Activated CD8-positive, alpha-beta memory T cell treated with anti-CD3 and anti-CD28 coated beads, Interleukin-2, amount 10 ng/mL, durations not matched to agents 7 days and 5 days (primary cell): ENCODE measurements at places on chromosomes 5 and 9. TPM values are rescaled to one million over a fixed set of nuclear protein-coding genes. Genes with fewer than 3 reads are reported as not detected.

DNA sequence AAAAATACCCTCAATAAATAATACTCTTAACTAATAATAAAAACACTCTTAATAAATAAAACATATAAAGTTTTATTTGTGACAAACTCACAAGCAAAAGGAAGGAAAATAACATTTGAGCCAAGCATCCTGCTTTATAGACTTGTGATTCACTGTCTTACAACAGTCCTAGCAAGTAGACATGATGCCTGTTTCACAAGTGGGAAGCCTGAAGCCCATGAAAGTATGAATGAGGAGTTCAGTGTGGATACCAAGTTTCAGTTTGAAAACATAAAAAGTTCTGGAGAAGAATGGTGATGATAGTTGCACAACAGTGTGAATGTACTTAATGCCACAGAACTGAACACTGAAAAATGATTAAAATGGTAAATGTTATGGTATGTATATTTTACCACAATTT lies 10.9 kb downstream of the HABP4 start:
- DNase-seq, result no peak

GRCh38 chr5:54518146-54518817 lies 723 bp downstream of the SNX18 start:
- DNase-seq, result peak; percentile 72

DNA sequence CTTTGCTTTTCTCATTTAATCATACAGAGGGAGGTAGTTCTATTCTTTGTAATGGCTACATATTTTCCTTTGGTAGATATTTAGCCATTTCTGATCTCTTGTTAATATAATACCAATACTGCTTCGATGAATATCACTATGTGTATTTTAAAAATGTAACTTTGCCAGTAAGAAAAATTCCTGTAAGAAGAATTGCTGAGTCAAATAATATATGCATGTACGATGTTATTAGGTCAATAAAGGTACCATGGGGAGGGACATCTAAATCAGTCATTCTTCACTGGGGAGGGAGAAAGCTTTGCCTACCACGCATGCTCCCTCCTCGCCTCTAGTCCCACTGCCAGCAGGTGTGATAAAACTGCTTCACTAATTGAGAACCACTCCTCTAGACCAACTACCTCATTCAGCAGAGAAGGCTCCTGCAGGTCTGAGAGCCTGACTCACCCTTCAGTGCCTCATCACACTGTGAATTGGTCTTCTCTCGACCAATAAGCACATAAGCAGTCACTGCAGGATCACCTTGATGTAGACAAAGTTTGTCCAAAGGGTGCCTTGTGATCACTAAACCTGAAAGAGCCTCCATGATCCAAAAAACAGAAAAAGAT lies 56.1 kb upstream of the TBCA start:
- DNase-seq, result no peak

- peak; percentile 76 for DNase-seq
These were observed 1.2 kb upstream of the INSL6 start for GRCh38 chr9:5186416-5187169.

DNA sequence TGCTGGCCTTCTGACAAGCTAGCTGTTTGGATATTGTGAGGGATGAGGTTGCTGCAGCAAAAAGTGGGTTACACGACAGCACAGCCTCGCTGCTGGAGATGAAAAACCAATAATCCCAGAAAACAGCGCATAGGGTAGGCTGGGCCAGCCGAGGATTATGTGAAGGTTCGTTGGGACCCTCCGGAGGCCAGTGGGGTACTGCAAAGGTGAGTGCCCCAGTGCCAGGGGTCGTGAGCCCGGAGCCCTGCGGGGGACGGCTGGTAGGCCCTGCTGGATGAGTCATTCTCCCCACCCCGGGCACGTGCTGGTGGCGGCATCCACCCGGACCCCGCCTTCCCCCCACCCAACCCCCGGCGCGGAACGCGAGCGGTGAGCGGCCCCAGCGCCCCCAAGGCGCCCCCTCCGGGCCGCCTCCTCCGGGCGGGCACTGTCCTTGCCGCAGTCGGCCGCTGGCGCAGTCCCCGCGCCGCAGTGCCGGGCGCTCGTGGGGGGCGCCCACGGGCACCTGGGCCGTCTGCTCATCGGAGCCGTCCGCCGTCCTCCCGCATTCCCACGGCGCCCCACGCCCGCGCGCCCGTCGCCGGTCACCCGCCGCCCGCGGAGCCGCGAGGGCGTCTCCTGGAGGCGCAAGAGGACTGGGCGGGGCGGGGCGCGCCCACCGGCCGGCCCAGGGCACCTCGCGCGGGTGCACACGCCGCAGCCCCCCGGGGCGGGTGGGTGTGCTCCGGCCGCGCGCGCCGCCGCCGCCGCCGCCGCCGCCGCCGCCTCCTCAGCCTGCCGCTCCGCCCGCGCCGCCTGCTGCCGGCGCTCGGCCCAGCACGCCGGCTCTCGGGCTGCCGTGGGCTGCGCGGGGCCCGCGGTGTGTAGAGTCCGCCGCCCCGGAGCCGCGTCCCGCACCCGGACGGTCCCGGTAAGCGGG lies at the start of gene PHF24:
Gene PHF24 (plus strand): TSS at position 794 of the 919 bp plus-strand sequence. CDS start 13,014 bp downstream, outside the sequence.
- DNase-seq, result no peak

DNA sequence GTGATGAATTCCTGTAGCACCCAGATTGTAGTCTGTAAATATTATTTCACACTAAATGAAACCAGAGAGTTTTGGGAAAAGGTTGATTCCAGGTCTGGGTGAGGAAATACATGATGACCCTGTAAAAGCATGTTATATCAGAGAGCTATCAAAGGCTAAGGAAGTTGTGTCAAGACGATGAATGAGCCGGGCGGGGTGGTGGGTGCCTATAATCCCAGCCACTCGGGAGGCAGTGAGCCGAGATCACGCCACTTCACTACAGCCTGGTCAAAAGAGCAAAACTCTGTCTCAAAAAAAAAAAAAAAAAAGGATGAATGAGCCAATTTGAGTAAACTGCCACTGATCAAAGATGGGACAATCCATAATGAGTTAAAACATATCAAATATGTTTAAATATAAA lies 29.2 kb downstream of the IL6ST start:
- DNase-seq, result no peak

The PKN3 gene
- total RNA-seq, result 8.1 TPM

The RHOBTB3 gene
- total RNA-seq, result 0.55 TPM

GRCh38 chr5:15535938-15536337 lies 36.0 kb downstream of the FBXL7 start:
- no peak for DNase-seq

The SOX30 gene
- total RNA-seq, result not detected

DNA sequence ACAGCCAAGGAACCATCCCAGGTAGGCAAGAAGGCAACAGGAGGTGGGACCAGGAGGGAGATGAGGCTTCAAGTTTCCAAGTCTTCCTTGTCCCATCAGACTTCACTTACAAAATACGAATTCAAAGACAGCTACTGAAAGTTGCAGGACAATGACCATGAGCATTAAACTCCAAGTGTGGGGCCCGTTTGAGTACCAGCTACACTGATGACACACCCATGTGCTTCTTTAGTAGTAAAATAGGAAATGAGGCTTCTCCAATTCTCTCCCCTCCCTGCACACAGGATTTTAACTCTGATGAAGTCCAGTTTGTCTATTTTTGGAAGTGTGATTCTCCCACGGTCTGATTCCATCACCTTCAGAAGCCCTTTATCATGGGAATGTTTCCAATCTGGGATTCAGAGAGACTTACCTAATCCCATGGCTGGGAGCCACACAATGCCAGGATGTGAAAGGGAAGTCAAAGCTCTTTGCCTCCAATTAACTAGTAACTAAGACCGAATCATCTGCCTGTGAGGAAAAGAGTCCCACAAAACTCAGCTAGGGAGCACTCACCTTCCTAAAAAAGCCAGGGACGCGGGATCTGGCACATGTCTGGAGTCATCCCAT lies 222.8 kb upstream of the MSX2 start:
- DNase-seq, result no peak

GRCh38 chr5:115460472-115460871 lies 84.1 kb downstream of the FEM1C start:
- DNase-seq, result peak; percentile 43

GRCh38 chr9:97900738-97901565 lies 21.3 kb downstream of the TRMO start:
- no peak for DNase-seq

GRCh38 chr5:17785774-17786173 lies 151.5 kb downstream of the TAF11L14 start:
- DNase-seq, result no peak

GRCh38 chr9:86968258-86968920 lies 21.1 kb upstream of the GAS1 start:
- DNase-seq, result no peak

DNA sequence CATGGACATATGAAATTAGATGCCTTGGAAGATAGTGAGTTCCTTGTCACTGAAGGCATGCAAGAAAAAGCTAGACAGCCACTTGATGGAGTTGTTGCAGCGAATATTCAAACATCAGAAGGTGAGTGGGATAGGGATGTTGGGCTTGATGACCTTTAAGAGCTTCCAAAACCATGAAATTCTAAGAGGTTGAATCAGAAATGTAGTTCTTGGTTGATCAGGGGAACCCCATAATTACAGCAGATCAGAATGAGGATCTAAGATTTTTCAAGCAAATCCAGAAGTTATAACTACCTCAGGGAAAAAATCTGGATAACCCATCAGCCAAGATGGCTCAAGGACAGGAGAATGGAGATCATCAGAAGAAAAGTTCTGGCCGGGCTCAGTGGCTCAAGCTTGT lies 244.3 kb upstream of the NR4A3 start:
- no peak for DNase-seq

The RALGPS1 gene
- 1.9 TPM for total RNA-seq

DNA sequence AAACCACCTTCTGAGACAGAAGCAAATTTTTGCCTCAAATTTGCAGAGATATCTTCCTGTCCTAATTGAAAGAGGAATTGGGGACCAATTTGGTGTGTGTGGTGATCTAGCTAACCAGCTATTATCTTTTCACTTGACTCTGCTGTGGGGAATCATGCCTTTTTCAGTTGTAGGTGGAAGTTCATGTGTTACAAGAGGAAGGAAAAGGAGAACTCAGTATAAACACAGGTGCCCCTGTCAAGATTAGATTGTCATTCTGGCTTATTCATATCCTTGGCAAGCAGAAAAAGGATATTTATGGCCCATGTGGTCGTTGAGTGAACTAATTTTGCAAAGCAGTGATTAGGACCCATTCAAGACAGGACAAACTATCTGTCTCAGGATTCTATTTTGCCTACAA lies 336.8 kb upstream of the SLC30A5 start:
- no peak for DNase-seq

DNA sequence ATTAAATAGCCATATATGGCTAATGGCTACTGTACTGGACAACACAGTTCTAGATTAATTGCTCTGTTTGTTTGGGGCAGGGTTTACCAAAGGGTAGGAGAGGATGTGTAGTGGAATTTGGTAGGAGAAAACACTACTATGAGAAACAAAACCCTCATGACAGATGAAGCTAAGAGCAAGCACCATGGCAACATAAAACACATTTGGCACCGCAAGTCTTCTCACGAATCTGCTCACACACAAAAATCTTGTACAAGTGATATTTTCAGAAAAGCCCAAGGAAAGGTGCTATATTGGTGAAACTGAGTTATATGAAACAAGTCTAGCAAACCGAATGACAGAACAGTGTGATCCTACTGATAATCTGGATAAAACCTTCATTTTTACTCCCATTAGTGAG lies 38.5 kb downstream of the CSF2 start:
- DNase-seq, result no peak
